Iris pigment epithelial cell (primary cell): ENCODE measurements at places on chromosomes 1 and 21.

- no peak for DNase-seq
These were observed 147.1 kb downstream of the PGBD5 start for GRCh38 chr1:230278871-230279582.

DNA sequence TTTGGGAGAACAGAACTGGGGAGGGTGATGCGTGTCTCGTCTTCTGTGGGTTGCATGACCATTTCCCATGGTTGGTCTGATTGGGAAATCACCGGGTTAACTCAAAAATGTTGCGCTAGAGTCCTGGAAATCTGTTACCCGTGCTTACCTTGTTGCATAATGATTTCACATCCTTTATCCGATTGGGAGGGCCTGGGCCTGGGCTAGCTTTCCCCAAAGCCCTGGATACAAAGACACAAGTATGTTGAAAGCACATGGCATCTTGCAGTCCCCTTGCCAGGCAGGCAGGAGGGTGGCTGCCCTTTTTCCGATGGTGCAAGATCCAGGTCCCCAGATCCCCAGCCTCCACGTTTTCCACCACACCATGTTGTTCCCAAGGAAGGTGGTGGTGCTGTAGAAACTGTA is 582 bp downstream of the TRPM2 start:
- no peak for DNase-seq

- DNase-seq: no peak
These were observed 24.4 kb upstream of the HUNK start for GRCh38 chr21:31848326-31848985.

- peak; percentile 70 for DNase-seq
These were observed 87.3 kb downstream of the USP24 start for GRCh38 chr1:55127827-55128343.
